ENCODE measurements at places on chromosomes 7 and 10.
A peak's percentile ranks its signal among the peaks of the same experiment; 100 is the strongest.

DNA sequence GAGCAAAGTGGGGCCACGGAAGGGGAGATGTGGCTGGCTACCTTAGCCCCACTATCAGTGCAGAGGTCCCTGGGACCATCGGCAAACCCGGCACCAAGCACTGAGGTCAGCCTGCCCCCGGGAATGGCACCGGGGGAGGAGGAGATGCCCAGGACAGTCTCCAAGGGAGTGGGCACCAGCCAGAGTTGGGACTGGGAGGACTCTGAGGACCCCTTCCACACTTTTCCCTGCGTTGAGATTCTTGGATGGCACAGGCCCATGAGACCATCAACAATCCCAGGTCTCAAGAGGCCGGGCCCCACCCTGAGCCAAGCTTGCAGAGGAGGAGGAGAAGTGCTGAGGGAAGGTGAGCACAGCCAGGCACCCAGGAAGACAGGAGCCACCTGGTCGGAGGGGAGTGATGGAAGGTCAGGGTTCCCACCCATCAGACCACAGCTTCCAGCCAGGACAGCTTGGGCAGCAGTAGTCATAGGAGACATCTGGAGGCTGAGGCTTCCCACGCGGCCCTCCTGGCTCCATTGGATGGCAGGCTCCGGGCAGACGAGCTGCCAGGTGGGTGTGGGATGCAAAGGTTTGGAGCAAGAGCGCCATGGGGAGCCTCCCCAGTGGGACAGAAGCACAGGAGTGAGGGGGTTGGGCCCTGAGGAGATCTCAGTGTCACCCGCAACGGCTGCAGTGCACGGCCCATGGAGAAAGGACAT is 2.6 kb upstream of the OPN4 start:
- DNase-seq = no peak

DNA sequence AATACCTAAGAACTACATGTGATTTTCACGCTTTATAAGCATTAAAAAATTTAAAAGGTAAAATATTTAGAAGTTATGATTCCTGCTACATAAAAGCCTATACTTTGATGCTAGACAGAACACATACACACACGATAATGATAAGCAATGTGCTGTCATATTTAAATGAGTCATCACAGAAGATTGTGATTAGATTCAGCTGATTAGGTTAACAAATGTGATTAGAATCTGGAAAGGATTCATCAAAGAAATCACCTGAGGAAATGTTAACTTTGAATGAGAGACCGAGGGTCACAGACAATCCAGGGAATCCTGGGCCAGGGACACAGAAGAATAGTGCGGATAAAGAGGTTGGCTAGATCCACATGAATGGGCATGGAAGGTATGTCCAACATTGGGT is 42.0 kb upstream of the CYP2C18 start:
- DNase-seq = no peak

DNA sequence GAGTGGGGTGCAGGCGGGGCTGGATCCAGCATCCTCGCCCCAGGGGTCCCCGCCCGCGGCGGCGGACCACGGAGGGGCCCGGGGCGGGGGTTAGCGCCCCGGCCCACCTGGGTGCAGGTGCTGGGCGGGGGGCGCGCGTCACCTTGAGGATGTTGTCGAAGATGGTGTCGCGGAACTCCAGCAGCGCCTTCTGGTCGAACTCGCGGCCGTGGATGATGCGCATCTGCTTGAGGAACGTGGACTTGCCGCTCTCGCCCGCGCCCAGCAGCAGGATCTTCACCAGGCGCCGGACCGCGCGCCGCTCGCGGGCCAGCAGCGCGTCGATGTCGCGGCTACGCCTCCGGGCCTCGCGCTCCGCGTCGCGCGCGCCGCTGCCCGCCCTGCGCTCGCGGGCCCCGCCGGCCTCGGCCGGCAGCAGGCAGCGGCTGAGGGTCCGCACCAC is 376 bp downstream of the GNA12 start:
- DNase-seq = no peak

DNA sequence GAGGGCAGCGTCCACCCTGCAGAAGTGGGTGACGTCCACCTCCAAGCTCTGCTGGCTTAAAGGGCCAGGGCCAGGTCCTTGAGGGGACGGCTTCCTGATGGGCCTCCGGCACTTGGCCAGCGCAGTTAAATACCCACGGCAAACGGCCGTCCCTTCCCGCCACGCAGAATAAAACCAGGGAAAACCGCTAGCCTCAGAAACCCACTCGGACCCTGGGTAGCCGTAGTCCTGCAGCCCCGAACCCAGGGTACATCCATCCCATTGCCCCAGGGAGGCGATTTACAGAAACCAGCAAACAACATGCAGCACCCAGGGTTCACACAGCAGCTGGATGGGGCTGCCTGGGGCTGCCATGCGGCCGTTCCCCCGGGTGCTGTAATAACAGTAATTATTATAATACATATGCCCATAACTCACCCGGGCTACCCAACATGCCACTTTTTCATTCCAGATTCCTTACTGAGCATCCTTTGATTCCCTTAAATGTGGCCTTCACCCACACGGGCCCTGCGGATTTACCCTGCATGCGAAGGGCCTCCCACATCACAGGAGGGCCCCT is 81.5 kb upstream of the PDGFA start:
- DNase-seq = no peak

DNA sequence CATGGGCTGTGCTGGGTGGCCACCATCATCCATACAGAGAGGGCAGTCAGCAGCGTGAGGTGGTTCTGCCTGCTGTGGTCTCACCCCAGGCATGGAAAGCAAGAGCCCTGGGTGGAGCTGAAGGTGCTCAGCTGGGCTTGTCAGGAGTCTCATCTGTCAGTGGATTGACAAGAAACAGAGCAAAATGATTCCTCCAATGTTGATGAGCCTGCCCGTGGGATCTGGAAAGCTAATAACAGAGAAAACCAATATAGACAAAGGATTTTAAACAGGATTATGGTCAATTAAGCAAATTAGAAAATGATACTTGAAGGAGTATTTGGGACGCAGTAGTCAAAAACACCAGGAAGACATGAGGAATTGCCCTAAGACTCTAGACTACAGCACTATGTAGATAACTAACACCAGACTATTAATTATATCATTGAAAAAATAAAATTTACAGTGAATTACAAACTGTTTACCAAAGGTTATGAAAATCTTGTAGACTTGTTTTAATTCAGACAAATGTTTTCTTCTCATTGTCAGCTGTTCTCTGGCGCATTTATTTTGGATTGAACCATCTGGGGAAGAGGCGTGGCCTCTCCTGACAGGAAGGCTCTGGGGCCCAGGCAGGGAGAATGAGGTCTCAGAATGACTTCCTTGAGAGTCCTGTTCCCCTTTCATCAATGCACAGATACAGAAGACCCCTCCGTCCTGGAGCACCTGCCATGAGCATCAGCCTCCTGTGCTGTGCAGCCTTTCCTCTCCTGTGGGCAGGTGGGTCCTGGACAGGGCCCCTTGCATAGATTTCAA is 211.2 kb upstream of the PRSS58 start:
- DNase-seq = no peak

- DNase-seq = no peak
Observed at GRCh38 chr10:29306688-29307087, 17.8 kb downstream of the LYZL1 start.

DNA sequence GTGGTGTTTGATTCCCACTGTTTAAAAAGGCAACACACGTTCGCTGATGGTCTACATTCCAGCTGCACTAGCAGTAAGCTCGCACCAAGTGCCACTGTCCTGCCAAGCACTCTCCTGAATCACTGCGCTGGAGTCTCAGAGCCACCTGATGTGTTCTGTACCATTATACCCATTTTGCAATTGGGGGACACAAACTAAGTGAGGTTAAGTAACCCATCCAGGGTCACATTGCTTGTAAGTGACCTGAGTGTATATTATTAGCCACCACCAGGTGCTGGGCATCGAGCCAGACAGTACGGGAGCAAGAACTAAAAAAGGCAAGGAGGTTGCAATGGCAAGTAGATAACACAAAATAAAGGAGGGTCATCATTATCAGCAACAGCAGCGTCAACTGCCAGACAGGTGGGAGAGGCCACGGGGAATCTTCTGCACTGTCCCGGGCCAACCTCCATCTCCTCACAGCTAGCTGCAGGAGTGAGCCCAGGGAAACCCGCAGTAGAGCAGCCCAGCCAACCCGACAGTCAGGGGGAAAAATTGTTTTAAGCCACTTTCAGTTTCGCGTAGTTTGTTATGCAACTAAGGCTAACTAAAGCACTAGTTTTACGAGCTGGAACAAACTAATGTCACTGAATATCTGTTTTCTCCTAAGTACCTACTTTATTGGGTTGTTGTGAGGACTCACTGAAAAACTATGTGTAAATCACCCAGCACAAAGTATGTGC is 712 bp upstream of the CPVL start:
- peak; percentile 19 for DNase-seq

- no peak for DNase-seq
Observed at GRCh38 chr7:51785876-51786275, 469.3 kb upstream of the COBL start.

GRCh38 chr7:130993671-130994365 is 259.8 kb upstream of the KLF14 start:
- no peak for DNase-seq

DNA sequence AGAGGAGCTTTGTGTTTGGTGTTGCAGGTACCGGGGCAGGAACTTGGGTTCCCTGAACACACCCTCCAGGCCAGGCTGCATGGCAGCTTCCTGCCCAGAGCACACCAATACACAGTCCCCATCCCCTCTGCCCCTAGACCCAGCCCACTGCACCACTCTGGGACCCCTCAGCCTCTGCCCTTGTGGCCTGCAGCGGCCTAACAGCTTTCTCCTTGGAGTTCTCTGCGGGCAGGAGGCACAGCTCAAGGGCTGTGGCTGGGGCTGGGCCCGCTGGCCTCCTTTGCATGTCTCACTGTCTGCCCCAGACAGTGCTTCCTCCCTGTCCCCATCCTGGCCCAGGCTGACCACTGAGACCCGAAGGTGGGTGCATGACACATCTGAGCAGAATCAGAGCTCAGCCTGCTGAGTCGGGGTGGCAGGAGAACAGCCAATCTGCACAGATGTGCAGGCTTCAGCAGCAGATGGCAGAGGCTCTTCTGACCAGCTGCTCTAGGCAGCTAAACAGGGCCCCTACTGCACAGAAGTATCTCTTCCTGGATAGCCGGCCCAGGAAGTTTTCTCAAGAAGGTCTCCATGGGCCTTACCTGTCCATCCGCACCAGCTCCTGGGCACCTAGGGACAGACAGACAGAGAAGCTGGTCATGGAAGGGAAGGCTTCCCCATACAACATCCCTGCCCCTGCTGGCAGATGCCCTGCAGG is 20.8 kb downstream of the VSIR start:
- no peak for DNase-seq

DNA sequence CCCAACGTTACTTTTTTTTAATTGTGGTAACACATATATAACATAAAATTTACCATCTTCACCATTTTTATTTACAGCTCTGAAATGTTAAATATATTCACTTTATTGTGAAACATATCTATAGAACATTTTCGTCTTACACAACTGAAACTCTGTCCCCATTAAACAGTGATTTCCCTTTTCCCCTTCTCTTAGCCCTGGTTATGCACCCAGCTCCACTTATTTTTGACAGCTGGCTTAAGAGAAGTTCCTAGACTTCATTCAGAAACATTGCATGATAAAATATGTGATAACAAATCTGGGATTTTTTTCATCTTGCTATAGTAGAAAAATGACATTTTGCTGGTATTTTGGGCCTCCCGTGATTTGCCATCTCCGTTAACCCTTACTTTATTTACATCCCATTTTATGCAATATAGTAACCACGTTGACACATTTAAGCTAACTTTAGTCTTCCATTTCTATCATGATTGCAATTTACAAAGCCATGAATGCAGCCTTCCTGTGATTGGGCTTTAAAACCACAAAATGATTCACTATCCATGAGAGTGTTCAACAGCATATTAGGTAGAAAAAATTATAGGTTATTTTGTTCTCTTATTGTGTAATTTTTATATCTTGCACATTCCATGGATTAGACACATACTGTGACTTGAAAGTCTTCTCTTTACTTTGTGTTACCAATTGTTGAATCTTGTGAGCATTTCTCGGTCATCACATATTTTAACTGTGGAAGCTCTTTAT is 139.6 kb downstream of the SND1 start:
- no peak for DNase-seq

Measured in HuH-7.5 (cell line).